ENCODE measurements at places on chromosomes 3 and 15.

- no peak for DNase-seq
Observed at GRCh38 chr3:15536856-15537255, 15.3 kb upstream of the COLQ start.

- DNase-seq, result no peak
Observed at GRCh38 chr3:153783741-153784480, 337.3 kb upstream of the ARHGEF26 start.

DNA sequence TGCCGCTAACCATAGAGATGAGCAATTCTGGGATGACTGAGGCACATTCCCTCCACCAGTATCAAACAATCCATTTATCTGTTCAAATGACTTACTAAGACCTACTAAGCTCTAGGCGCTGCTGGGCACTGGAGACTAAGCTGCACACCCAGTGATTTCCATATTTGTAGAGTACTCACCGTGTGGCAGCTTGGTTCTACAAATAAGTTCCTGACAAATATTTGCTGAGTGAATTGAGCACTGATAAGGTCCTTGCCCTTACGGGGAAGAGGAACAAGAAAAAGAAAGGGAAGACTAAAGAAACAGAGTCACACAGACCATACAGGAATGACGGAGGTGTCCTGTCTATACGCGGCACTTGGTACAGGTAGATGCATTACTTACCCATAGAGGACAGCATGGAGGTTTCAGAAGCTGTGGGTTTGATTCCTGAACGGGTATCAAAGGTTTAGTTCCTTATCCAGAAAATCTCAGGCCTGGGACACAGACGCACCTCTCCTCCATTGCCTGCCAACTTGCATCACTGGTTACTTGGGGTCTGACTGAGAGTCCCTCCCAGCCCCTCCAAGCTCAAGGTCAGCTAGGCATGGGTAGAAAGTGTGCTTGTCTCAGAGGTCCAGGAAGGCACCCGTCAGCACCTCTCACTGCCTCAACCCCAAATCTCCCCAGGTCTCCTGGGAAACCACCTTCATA is 298.6 kb upstream of the LYSMD4 start:
- no peak for DNase-seq

GRCh38 chr3:113277414-113277813 is 66.1 kb downstream of the BOC start:
- DNase-seq, result no peak

GRCh38 chr3:159480046-159480445 is 508.6 kb upstream of the IL12A start:
- no peak for DNase-seq

DNA sequence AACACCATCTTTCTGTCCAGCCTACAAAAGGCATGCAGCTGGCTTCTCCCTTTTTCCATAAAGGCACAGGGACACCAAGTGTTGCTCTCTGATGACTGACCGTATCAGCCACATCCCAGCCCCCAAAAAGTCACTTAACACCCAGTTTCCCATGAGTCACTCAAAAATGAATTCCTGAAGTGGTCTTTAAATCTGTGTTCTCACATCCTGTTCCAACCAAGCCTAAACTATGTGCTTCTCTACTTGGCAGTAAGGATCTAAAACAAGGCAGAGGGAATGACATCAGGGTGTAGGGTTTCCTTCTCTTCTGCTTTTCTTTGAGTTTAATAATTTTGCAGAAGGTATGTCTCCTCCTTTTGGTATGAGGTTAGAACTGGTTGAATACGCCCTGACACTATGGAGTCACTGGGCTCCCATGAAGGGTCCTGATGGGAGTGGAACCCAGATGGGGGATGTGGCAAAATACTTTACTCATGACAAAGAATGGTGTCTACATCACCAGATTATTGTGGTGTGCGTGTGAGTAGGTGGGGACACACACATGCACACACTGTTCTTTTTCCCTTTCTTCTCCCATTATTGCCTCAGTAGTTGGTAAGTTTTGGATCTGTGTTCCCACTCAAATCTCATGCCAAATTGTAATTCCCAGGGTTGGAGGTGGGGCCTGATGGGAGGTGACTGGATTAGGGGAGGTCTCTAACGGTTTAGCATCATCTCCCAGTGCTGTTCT is 35.6 kb upstream of the CCK start:
- DNase-seq, result no peak

- no peak for DNase-seq
Observed at GRCh38 chr3:76402926-76403325, 617.6 kb upstream of the ZNF717 start.

DNA sequence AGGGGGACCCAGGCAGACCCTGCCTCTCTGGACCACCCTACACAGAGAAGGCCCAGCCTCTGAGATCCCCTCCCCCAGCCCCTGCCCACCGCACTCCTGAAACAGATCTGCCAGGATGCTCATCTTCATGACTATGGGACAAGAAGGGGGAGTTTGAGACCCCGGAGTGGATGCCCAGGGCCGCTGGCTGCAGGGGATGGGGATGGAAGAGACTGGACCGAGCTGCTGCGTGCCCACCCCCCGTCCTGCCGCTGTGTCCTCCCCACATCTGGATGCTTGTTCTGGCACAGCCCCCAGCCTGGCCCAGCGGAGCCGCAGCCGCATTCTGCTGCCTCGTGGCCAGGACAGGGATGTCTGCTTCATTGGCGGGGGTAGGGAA is 30.3 kb upstream of the SEMA3F start:
- no peak for DNase-seq

DNA sequence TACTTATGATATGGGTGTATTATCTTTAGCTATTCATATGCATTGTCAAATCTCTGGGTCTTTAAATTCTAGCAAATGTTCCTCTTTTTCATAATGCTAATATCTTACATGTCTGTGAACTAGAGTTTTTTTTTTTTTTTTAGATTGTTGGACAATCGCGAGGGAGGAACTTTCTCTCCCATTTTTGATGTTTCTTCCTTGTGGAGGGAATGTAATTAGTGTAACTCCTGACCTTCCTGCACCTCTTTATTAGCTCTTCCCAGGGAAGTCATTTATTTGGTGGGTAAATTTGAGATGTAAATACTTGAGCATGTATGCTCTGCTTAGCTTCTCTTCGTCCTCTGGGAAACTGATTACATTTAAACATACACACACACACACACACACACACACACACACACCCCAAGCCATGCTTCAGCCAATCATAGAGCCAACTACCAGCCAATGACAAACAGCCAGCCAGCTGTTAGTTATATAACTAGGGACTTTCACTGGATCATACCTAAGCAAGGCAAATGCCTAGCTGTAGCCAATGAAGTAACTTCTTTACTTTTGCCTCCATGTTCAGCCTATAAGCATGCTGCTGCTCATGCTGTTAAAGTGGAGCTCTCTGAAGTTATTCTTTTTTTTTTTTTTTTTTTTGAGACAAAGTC is 8.3 kb upstream of the USP8 start:
- no peak for DNase-seq

DNA sequence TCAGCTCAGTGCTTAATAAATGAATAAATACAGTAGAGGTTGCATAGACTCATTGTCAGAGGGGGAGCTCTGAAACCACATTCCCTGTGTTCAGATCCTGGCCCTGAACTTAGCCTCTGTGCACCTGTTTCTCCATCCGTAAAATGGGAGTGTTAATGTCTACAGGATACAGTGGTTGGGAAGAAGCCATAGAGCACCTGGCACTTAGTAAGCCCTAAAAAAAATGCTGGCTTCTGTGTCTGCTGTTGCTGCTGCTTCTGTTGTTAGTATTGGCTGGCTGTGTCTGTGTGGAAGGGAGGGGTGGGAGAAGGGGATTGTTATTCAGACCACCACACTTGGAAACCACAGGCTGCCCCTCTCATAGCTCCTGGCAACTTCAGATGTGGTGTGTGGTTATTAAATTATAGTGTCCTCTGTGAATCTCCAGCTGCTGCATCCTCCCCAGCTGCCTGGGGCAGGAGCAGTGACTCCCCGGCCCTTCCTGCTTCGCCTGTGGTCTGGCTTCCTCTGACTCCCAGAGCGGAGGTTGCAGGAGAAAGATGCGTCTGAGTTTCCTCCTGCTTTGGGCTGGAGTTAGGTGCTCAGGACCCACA is 31.0 kb downstream of the FGD5 start:
- no peak for DNase-seq

DNA sequence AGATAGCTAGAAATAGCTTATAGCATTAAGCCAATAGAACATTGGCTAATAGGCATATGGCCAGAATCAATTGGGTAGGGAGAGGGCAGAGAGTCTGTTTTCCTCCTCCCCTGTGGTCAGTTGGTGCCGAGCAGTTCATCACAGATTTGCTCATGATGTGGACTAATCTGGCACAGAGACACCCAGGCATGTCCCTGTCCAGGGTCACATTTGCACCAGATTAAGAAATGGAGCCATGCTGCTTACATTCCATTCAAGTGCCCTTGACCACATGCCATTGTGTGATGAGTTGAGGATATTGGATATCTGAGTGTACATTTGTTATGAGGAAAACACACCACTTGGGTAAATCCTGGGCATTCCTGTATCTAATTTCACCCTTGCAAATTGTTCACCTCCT is 53.4 kb downstream of the USP13 start:
- no peak for DNase-seq

GRCh38 chr3:124882816-124883747 is 4.1 kb downstream of the ITGB5 start:
- DNase-seq, result no peak

- DNase-seq, result no peak
Observed at GRCh38 chr3:58536501-58537411, at the start of gene ACOX2. Gene ACOX2, minus strand, starts transcription at chr3:58537190. Its CDS starts 2,084 bp downstream, at chr3:58535106.

DNA sequence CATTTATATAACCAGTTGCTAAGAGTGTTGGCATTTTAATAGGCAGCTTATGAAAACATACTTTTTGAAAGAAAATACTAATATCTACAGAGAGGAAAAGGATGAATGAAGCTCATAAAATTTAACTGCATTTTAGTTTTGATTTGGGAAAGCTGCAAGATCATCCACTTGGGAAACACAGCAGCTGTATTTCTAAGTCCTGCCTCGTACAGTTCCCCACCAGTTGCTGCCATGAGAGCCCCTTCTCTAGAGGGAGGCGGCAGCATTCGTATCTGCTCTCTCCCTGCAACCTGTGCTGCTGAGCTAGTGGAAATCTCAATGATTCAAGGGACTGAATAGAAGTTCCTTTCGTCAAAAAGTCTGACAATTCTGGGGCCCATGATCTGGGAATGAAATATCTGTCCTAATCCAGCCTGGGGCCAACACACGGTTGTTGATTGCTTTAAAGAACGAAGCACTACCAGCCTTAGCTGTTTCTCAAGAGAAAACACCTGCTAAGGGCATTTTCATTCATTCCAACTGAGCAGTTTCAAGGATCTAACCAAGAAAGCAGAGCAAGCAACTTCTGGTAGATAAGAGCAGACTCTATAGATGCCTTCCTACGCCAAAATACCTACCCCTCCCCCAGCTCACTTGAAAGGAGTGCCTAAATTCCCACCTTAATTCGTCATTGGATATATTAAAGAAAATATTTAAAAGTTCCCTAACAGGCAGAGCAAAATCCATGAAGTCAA is 223.7 kb downstream of the MAGI1 start:
- no peak for DNase-seq

- DNase-seq, result no peak
Observed at GRCh38 chr3:171269542-171269941, 190.7 kb downstream of the TNIK start.

DNA sequence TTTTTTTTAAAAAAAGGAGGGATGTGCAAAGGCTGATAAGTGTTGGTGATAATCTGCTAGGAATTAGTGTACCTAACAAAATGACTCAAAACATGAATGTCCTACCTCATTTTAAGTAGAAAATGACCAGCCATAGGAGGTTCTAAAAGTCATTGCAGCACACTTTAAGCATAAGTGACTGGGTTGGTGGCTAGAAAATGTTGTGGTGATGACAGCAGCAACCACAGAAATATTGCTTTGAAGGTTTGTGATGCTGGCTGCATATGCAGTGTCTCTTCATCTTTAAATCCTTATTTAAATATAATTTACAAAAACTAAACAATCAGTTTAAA is 55.2 kb downstream of the CMSS1 start:
- no peak for DNase-seq

DNA sequence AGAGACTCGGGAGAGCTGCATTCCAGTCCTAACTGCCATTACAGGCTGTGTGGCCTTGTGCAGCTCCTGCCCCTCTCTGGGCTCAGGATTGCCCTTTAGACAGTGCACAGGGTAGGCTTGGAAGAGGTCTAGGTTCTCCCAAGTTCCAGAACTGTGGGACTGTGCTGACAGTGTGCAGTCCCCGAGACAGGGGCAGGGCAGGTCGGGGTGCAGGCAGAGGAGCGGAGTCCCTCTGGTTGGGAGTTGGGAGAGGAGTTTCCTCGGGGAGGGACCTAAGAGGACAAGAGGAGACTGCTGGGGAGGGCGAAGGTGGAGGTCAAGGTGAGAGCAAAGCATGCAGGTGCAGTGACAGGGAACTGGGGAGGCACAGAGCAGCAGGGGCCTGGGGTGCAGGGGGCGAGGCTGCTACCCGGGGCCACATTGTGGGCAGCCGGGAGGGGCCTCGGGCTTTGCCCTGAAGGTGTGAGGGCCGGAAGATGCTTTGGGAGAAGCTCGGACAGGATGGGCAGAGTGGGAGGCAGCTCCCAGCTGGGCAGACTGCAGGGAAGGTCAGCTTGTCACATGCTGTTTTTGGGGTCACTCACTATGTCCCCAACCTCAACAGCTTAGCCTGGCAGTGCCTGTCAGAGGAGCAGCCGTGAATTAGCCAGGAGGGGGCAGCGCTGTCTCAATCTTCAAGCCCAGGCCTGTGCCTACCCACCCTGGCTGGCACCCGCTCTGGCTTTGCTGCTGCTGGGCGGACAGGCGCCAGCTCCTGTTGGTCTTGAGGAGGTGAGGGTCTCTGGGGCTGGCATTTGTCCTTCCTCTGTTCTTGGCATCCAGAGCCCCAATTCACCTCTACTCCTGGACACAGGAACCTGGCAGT is 15.4 kb upstream of the CSPG4 start:
- no peak for DNase-seq

DNA sequence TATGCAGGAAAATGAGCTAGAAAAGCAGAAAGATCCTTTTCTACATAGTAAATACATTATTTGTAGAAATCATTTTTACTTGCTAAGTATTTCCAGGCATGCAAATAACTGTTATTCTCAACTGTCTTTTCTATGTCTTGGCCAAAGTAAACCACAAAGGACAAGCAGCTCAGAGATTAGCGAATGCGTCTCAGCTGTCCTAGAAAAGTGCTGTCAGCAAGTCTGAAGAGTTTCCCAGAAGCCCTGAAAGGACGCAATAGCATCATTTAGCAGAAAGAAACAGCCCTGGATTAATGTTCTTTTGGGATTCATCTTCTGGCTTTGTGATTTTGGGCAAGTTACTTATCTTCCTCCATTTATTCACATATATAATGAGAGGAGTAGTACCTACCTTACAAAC is 100.3 kb downstream of the ZIC1 start:
- DNase-seq, result no peak

DNA sequence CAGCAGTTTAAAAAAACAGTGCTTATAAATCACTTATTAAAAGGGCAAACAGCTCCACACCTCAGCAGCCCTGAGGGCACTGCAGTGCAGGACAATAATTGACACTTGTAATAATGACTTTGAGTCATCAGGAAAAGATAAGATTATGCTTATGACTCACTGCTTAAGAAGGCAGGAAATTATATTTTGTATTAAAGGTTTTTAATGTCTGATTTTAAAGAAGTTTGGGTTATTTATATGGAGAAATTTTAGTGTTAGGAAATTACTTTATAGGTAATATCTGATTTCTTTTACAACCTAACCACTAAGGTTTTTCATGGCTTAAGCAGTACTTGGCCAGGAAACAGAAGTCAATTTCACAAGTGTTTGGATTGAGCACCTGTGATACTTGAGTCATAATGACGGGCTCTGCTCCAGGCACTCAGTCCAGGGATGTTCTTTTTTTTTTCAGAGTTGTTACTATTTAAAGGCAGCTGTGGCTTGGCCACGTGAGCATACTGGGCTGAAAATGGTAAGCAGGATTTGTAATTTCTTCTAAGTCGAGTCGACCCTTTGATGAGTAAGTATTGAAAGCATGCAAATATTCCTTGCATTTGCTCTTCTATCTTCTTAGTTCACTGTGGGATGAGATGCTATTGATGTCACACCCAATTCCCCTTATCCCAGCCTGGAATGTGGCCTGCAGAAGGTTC is 21.6 kb upstream of the SLC6A20 start:
- no peak for DNase-seq

Data from activated gamma-delta T cell (primary cell).